ENCODE measurements at places on chromosomes 12 and 14. TPM values are rescaled to one million over a fixed set of nuclear protein-coding genes. Genes with fewer than 3 reads are reported as not detected.
A peak's percentile ranks its signal among the peaks of the same experiment; 100 is the strongest.

DNA sequence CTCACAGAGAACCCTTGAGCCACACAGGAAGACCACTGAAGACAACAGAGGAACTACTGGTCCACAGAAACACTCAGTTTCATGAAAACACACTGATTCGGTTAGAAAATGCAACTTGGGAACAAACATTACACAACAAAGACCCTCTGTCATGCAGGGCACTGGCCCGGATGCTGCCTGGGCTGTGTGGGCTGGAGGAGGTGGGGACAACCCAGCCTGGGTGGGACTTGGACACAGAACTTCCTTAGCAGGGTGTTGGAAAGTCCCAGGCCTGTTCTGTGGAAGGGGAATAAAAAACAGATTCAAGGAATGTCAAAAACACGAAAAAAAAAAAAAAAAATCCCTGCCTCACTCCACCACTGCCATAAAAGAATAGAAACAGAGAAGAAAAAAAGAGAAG is 181.0 kb downstream of the MON2 start:
- DNase-seq: peak; percentile 88

The CLEC4D gene
- total RNA-seq: not detected

The PTHLH gene
- total RNA-seq: 1.5 TPM

DNA sequence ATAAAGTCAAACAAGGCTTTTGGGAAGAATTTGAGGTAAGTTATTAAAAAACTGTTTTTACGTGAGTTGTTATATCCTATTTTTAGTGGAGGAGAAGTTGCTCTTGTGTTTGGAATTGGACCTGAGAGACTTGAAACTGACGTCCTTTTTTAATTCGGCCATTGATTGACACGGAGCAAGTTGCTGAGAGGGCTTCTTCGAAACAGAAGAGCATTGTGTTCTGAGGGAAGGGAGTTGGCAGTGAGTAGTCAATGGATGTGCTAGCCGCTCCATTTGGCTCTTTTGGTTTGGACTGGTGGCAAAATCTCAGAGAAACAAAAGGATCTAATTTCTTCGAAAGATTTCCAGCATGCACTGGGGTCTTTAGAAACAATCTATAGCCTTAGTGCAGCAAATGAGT is 37.3 kb downstream of the PTPN11 start:
- DNase-seq: no peak

The MFAP5 gene
- 117 TPM for total RNA-seq

DNA sequence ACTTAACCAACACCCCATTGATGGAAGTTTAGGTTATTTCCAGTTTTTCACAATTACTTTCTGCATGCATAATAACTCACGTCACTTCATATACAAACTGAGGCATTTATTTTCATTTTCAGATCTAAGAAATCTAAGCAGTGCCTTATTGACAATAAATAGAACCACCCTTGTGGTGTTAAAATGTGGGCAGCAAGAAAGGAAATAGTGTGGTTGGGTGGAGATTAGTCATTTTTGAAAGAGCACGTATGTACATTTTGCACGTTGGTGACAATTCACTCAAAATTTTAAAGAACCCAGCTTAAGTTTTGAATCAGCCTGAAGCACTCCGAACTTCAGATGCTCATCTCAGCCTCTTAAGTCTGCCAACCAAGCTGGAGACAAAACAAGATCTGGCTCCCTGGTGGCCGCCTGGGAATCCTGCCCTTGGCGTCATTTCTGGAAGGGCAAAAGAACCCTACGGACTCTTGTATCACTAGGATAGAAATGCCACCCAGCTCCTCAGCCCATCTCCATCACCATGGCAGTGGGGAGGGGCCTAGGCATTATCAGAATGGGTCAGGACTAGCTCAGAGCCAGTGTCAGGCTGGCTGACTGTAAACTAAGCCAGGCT is 89.5 kb upstream of the BCL2L14 start:
- DNase-seq: no peak

The KLHDC2 gene
- total RNA-seq: 69.6 TPM

The ULK1 gene
- total RNA-seq: 48.1 TPM

DNA sequence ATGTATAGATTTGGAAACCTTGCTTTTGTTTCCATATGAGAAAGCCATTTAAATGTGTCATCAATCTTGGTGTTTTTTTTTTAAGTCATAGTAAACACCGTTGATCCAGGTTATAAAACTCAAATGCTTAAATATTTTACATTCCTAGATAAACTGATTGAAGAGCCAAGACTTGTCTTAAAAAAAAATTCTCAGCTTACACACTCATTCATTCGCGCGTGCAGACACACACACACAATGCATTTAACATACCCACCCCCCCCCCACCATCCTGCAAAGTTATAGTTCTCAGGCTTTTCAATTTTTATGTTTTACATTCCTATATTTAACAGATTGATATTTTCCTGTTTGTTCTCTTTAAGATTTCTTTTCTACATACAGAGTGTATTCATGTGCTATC is 536.4 kb downstream of the PRKD1 start:
- no peak for DNase-seq

GRCh38 chr12:71219224-71219623 is 61.4 kb upstream of the TSPAN8 start:
- no peak for DNase-seq

The NKX2-1 gene
- total RNA-seq: not detected

The SERPINA3 gene
- total RNA-seq: 14.6 TPM

DNA sequence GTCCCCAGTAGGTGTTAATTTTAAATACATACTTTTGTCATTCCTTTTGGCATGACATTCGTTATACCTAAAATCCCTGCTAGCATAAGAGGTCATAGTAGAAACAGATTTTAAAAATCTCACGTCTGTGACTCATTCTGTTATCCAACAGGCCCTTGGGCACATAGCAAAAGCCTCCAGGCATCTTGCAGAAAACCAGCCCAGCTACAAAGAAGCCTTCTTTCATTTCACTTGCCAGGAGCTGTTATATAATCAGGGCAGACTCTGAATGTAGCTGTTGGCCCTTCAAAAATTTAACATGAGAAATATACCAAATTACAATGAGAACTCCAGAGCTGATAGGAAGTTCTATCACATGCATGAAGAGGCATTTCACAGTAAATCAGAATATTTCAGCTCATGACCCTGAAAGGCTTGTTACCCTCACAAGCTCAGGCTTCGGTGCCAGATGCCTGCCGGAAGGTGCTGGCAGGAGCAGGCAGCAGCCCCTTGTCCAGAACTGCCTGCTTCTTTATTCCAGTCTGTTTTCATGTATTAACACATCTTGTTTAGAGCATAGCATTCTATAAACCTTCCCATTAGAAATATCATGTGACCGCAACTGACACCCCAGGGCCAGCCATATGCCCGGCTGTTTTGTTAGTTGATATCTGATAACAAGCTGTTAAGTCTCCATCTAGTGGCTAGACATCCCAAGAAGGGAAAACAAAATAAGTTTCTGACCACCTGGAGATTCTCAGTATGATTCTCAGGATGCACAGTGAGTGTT is 17.8 kb downstream of the E2F7 start:
- DNase-seq: no peak

GRCh38 chr12:91203610-91204009 is 21.0 kb upstream of the DCN start:
- no peak for DNase-seq

GRCh38 chr14:93892923-93893558 is 34.1 kb upstream of the FAM181A start:
- peak; percentile 94 for DNase-seq

DNA sequence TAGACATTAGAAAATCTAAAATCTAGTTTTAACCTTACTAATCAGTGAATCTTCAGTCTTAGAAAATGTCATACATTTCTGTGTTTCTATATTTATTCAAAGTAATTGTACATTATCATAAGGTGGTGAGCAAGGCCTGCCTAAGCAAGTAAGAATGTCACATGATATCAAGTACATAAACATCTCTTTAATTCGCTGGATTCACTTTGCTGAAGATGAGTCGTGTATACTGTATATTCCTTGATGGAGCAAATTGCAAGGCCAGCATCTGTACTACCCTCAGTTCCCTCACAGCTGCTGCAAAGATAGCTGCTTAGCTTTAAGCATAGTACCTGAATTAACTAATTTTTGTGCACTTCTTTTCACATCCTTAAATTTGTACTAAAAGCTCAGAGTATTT is 8.5 kb upstream of the AK7 start:
- DNase-seq: no peak

GRCh38 chr14:48771717-48772116 is 814.5 kb downstream of the RPS29 start:
- DNase-seq: no peak

DNA sequence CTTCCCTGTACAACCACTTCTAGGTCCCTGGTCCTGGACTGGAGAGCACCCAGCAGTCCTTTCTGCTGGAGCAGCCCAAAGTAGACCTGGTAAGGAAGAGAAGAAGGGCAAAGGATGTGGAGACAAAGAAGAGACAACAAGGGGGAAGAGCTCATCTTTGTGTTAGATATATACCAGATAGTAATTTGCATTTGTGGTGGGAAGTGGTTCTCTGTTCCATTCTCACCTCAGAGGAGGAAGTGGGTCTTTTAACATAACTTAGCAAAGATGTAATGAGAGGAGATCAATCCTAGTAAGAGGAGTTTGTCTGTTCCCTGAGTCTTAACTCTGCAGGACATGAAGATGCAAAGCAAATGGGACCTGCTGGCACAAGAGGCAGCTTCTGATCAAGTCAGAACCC is 8.0 kb downstream of the CCDC198 start:
- no peak for DNase-seq

The ARHGEF40 gene
- total RNA-seq: 21.2 TPM

The FOXM1 gene
- 3.9 TPM for total RNA-seq

Data from lower leg skin (tissue), 4 donors.